Activated T-helper 1 cell treated with Interleukin-2 at 50 U/mL for 16 hours (primary cell): ENCODE measurements at places on chromosomes 1 and 21.

- DNase-seq, result no peak
Measured at GRCh38 chr1:224373008-224373590, 16.4 kb downstream of the CNIH4 start.

DNA sequence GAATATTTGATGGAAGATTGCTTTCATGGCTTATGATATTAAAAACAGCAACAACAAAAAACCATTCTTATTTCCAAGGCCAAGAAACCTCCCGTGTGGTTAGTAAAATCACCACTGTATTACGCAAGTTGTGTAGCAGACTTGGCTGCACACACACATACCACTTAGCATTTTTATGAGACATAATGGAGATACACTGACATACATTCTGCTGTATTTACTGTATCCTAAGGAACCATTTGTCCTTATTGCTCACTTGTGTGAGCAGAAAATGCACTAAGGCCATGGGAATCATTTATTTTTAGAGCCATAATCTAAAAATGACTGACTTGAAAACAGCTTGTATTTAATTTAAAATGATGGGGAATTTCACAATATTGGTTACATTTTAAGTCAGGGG, 584 bp upstream of the C1orf141 start:
- DNase-seq, result no peak

- DNase-seq, result no peak
Measured at GRCh38 chr1:181459067-181459466, 24.2 kb upstream of the CACNA1E start.

DNA sequence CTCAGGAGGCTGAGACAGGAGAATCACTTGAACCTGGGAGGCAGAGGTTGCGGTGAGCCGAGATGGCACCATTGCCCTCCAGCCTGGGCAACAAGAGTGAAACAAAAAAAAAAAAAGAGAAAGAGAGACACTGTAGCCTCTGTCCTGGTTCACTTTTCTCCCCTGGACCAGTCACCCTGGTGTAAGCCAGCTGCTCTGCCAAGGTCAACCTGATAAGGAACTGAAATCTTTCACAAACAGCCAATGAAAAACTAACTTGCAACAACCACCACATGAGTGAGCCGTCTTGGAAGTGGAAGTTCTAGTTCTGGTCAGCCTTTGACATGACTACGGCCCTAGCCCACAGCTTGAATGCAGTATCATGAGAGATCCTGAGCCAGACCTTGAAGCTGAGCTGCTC, 36.8 kb upstream of the CXADR start:
- no peak for DNase-seq

DNA sequence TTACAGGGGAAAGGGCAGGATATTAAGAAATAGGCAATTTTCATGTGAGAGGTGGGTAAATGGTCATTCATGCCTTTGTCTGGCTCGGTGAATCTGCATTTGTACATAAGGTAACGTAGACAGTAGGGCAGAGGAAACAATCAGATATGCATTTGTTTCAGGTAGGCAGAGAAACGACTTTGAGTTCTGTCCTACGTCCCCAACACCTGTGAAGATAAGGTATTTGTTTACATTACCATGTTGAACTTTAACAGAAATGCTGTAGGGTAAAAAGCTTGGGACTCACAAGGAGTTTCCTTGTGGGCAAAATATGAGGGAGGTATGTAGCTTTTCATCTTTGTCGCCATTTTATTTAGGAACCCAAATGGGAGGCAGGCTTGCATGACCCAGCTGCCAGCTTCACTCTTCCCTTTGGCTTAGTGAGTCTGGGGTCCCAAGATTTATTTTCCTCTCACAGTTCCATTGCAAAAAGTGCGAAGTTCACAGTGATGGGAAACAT, 31.4 kb downstream of the B3GALT5 start:
- DNase-seq, result no peak

- DNase-seq, result no peak
Measured at GRCh38 chr1:59569198-59569597, 245.6 kb upstream of the HOOK1 start.

GRCh38 chr1:59026472-59026948, 242.7 kb upstream of the JUN start:
- DNase-seq, result no peak

GRCh38 chr1:1779691-1780597, 1.7 kb upstream of the NADK start:
- peak; percentile 27 for DNase-seq

- no peak for DNase-seq
Measured at GRCh38 chr21:34602061-34602460, 12.9 kb downstream of the RCAN1 start.

DNA sequence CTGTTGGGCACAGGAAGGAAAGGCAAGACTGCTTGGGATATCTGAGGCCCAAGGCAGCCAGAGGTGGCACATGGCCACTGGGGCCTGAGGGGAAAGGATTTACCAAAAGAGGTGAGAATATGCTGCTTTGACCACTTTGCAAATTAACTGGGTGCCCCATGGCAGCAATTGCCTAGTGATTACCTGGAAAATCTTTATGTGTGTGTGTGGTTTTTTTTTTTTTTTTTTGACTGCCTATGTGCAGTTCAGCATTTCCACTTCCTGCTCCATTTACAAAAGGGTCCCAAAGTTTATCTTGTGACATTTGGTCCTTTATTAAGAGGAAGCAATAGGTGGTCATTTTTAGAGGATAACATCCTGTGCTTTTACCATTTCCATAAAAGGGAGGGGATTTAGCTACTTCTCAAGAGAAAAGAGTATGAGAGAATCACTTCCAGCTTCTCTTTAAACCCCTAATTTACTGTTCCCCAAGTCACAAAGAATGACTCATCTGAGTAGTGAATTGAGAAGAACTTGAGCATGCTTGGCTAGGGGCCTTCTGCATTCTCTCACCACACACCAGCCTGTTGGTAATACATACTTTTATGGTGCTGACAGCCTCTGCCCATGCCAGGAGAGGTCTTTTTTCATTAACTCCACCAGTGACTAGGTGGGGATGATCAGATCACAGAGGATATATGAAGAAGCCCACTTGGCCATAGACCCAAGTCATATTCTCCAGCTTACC, 52.1 kb downstream of the SYDE2 start:
- no peak for DNase-seq

GRCh38 chr1:184851822-184852746, 97.4 kb upstream of the EDEM3 start:
- no peak for DNase-seq

- DNase-seq, result no peak
Measured at GRCh38 chr1:14968251-14968851, 185.2 kb upstream of the TMEM51 start.

DNA sequence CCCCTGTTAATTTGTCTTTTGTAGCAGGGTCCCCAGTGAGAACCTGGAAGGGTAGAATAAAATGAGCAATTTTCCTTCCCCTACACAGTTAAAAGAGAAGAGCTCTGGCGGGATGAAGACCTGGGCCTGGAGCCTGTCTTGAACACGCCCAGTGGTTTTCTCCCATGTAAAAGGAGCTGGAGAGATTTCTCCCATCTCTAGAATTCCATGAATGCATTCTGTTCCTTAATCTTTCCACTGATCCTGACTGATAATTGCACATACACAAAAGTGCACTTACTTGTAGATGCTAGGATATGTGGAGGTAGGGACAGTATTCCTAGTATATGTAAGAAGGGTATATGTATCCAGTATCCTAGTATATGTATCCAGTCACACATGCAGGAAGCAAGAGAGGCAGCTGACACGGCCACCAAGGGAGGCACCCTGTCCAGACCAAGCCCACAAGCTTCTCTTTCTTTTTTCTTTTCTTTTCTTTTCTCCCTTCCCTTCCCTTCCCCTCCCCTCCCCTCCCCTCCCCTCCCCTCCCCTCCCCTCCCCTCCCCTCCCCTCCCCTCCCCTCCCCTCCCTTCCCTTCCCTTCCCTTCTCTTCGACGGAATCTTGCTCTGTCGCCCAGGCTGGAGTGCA, 11.9 kb upstream of the PKNOX1 start:
- DNase-seq, result no peak

DNA sequence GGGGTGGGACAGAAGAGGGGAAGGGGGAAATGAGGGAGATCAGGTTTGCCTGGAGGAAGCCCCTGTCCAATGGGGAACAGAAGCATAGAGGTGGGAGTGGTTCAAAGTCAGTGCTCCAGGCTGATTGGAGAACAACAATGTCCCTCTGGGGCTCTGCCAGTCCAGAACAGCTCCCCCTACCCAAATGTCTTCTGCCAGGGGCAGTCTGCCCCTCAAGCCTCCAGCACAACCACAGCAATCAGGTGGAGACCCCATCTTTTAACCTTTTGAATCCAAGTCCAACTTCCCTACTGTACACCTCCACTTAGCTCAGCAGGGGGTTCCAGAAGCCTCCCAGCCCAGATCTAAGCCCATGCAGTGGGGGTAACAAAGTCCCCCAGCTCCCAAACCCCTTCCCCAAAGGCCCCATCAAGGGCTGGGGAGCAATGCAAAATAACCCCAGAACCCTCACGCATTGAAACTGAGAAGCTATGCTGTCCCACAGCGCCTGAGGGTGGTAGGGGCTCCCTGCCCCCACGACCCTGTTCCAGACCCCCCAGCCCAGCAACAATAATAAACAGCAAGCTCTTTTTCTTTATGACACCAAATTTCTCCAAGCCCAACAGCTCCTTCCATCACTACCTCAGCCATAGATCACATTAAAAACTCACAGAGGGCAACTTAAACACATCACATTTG, 3.3 kb downstream of the AHDC1 start:
- DNase-seq, result no peak

DNA sequence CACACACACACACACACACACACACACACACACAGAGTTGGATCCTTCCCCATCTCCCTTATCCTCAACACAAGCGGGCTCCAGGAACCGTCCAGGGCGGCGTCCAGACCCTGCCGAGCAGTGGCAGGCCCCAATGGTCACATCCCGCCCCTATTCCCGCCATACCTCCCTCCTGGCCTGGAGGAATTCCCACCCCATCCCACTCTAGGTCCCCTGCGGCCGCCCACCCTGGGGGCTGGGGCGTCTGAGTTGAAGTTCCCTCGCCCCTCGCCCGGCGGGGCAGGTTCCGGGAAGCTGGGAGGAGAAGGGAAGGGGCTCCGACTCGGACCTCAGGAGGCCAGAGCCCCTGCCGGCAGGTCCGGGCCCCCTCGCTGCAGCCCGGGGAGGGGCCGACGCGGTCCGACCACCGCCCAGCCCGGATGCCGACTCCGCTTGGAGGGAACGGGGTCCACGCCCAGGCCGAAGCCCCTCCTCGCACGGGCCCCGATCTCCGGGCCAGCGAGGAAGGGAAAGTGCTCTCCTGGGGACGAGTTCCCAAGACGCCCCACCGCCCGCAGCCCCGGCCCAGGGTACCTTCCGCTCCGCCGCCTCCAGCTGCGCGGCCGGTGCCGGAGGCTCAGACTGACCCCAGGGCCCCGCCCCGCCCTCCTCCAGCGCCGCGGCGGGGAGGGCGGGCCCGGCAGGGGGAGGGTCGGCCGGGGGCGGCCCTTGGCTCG, at the start of gene RHOC:
TSS of gene RHOC (minus strand) at position 623 of the 716 bp plus-strand sequence. CDS start 3,328 bp downstream, outside the sequence.
- DNase-seq, result peak; percentile 23

GRCh38 chr1:212967801-212968200, 17.5 kb downstream of the VASH2 start:
- no peak for DNase-seq

DNA sequence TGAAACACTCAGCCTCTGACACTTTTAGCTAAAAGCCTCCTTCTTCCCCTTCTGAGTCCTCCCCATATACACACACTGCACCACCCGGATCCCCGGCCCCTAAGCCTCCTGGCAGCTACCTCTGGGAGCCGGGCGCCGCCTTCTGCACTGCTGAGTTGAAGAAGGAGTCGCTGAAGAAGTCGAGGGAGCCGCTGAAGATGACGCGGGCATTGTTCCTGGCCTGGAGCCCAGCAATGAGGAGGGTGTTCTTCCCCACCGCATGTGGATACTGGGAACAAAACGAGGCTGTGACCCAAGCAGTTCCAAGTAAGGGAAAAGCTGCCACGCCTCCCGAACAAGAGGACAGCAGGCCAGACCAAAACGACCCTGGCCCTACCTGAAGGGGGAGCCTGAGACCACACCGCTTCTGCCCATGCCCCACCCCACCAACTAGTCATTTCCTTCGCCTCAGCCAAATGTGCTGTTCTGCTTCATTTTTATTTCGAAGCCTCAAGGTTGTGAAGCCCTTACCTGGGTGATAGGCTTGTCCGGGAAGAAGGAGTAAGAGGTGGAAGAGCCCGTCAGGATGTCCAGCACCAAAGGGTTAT, 7.0 kb downstream of the DDOST start:
- DNase-seq, result no peak

- no peak for DNase-seq
Measured at GRCh38 chr21:38631676-38632075, 133.4 kb upstream of the ERG start.

DNA sequence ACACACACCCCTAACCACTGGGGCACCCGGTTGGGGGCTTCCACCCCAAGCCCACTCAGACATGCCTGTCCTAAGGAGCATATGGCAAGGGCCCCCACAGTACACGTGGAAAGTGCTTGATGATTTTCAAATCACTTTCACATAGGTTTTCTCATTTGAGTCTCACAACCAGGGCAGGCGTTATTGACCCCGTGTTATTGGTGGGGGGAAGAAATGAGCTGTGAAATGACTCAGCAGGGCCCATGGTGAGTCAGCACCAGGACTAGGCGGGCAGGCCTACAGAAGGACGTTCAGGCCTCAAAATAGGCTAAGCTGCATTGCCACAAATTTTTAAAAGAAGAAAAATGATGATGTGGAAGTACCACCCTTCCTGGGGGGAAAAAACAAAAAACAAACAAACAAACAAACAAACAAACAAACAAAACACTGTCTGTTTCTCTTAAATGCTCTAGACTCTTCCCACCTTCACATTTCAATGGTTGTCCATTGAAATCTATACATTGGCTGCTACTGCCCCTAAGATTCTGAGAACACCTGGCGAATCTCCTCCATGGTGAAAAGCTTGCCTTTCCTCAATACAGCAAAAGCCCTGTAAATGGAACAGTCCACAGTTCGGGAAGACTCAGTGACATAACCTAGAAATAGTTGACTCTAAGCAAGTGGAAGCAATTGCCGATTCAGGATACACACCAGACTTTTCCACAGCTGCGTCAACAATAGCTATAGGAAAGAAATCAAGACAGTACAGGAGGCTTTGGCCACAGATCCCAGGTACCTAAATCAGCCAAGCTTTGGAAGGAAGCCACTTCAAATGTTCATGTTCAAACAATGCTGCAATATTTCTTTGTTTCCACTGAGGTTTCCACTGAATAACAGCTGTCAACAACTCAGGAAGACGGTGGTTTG, 234.7 kb downstream of the TOMM20 start:
- DNase-seq, result no peak

DNA sequence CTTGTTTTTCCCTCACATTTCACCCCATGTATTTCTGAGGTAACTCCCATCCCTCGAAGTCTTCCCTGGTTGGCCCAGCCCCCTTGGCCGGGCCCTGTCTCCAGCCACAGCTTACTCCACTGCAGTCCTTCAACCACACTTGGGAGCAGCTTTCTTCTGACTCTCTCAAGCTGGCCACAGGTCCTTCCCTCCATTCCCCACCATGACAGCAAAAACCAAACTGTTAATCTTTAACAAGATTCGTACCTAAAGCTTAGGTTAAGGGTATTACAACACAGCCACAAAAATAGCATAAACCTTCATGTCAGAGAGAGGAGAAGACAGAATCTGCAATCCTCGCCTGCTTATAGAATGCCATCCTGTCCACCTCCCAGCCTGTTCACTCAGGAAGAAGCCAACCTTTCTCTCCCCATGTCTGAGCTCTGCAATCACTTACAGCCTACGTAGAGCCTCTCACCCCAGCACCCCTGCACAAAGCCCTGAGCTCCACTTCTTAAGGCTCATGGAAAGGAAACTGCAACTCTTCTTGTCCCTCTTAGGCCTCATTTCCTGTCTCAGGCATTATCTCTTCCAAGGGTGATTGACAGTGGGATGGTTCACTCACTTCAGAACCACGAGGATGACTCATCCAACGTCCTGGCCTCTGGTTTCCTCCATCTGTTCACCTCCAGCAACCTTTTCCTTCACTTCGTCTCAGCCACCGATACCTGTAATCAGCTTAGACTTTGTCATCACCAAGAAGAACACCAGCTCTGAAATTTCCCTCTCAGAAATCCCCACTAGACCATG, 72.8 kb downstream of the CD2 start:
- no peak for DNase-seq
